ENCODE measurements at places on chromosomes 2 and 18.

- no peak for DNase-seq
Measured at GRCh38 chr2:151408788-151409600, 708 bp upstream of the RIF1 start.

- DNase-seq: no peak
Measured at GRCh38 chr2:139142252-139142880, 362.2 kb upstream of the NXPH2 start.

DNA sequence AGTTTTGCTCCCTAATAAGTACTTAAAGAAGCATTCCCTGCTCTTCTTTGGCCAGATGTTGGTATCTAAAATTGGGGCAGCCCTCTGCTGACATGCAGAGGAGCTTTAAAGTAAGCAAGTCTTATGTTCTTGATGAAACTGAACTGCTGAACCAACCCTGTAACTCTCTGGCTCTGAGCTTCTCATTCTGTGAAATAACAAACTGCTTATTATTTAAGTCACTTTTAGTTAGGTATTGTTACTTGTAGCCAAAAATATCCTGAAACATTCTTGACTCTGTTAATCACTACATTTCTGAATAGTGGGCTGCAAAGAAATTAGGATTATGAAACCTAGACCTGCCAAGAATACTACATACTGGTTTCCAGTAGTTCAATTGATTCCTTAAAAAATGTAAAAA lies 15.5 kb downstream of the PPP3R1 start:
- DNase-seq: no peak

DNA sequence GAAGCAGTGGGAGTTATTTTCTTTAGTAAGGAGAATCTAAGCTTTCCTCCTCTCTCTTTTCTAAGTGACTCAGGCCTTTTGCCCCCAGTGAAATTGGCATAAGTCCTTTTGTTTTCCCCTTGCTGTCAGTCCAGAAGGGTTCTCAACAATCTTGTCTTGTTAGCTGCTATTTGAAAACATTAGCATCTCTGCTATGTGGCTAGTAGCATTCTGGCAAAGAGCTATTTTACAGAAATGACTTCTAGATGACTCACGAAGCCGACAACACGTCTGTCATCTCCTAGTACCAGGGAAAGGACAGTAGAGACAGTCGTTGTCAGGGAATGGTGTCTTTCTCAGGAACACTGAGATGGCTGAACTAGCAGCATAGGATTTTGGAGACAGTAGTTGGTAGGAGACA lies 14.7 kb downstream of the SMARCAL1 start:
- no peak for DNase-seq

- no peak for DNase-seq
Measured at GRCh38 chr2:101179982-101180381, 28.8 kb upstream of the TBC1D8 start.

GRCh38 chr2:11621410-11621809 lies 48.6 kb downstream of the NTSR2 start:
- no peak for DNase-seq

Measured in D341Med (cell line).